Natural killer cell (primary cell): ENCODE measurements at places on chromosomes 1 and 21.
A peak's percentile ranks its signal among the peaks of the same experiment; 100 is the strongest.

- no peak for DNase-seq
These were observed 57.4 kb downstream of the PPP1R12B start for GRCh38 chr1:202405928-202406327.

GRCh38 chr21:33229784-33230544 lies at the start of gene IFNAR2:
Gene IFNAR2, plus strand, starts transcription at chr21:33229938. Its CDS starts 11,985 bp downstream, at chr21:33241923.
- DNase-seq = peak; percentile 84

DNA sequence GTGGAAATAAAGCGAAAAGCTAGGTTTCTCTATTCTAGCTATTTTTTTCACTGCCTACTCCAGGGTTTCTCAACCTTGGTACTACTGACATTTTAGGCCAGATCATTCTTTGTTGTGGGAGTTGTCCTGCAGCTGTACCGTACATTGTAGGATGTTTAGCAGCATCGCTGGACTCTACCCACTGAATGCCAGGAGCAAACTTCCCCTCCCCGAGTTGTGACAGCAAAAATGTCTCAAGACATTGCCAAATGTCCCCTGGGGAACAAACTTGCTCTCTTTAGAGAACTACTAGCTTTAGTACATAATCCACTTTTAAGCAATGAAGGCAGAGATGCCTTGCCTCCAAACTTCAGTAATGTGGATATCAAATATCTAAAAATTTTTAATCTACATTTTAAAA lies 122.8 kb downstream of the PLPPR5 start:
- no peak for DNase-seq

GRCh38 chr1:89170170-89171066 lies 5.4 kb downstream of the GBP7 start:
- no peak for DNase-seq

DNA sequence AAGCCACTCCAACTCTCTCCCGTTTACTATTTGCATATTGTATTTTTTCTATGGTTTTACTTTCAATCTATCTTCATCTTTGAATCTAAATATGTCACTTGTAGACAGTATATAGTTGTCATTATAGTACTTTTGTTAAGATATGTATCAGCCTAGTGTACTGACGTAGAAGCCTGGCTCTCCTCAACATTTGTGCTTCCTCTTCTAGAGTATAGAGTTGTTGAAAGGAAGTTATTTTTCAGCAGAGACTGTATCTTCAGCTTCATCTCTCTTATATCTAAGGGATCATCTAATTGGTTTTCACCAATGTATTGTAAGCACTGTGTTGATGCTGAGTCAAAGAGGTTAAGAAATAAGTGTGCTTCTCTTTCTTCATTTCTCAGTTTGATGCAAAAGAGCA lies 192.8 kb downstream of the LMO4 start:
- no peak for DNase-seq

DNA sequence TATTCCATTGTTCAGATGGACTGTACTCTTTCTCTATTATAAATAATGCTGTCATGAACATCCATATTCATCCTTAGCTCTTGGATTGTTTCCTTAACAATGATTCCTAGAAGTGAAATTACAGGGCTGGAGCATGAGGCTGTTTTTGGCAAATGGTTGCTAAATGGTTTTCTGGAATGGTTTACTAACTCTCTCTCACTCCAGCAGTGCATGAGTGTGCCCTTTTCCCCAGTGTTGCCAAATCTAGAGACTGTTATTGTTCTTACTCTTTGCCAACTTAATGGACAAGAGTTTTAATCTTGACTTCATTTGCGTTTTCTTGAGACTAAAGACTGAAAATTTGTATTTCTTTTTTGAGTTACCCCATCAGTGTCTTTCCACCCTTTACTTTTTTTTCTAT lies 113.0 kb downstream of the PAPPA2 start:
- no peak for DNase-seq
